ENCODE measurements at places on chromosomes 1 and 21.

DNA sequence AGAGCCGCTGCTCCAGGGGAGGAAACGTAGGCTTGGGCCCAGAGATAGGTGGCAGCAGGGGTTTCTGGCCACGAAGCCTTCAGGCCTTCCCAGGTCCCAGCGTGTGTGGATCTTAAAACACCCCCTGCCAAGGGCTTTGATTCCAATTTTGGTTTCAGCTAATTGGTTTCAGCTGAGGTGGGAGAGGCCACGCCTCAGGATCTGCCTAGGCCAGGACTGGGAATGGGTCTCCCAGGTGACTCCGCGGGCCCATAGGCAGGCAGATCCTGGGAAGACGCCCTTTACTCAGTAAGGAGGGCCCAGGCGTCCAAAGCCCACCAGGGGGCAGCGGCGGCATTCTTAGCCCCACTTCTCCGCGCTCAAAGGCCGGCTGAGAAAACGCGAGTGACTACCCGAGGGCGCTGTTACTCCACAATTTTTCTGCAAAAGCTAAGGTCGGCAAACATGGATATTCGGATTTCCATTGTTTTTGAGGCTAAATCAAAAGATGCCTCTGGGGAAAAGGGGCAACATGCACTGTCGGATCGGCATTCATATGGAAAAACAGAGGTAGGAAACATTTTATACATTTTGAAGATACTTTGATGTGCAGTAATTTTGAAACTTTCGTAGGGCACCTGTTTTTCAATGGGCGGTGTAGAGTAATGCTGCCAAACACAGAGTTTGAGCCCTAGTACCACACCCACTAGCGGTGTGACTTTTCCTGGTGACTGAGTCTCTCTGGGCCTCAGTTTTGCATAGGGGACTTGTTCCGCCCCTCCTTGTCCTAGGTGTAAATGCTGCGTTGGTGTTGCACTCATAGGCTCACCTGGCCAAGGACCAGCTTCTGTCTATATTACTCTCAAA lies 31.8 kb upstream of the BCL10 start:
- DNase-seq, result peak; percentile 88

GRCh38 chr1:54409156-54410142 lies 3.3 kb upstream of the SSBP3 start:
- DNase-seq, result peak; percentile 84

GRCh38 chr1:61053712-61054600 lies 28.4 kb upstream of the NFIA start:
- DNase-seq, result peak; percentile 87

- no peak for DNase-seq
Observed at GRCh38 chr1:35554266-35555211, 2.7 kb downstream of the KIAA0319L start.

DNA sequence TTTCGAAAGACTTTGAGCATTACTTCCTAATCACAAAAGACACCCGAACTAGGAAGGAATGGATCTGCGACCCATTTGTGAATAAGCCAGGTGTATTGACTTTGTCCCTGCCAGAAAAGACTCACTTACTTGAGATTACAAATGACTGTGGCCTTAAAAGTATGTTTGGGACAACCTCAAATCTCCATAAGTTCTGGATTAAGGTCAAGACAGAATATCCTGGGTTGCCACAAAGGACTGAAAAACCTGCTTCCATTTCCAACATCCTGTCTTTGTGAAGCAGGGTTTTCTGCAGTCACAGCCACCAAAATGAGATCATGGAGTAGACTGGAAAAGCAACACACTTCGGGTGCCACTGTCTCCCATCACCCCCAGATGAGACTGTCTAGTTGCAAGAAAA lies 537.4 kb upstream of the ZRANB2 start:
- DNase-seq, result no peak

DNA sequence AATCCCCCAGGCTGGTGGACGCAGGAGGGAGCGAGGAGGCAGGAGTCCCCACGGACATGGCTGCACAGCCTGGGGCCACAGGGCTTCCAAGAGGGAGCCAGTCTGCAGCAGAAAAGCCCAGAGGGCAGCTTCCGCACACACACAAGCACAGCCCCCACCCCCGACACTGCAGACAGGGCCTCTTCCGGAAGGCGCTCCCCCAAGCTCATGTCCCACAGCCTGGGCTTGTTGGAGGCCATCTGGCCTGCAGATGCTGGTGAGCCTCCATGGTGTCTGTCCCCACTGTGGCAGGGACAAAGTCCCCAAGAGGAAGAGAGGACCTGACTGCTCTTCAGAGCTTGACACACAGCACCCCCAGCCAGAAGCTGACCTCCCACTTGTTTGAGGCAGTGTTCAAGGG lies 13.4 kb upstream of the KIAA1614 start:
- no peak for DNase-seq

DNA sequence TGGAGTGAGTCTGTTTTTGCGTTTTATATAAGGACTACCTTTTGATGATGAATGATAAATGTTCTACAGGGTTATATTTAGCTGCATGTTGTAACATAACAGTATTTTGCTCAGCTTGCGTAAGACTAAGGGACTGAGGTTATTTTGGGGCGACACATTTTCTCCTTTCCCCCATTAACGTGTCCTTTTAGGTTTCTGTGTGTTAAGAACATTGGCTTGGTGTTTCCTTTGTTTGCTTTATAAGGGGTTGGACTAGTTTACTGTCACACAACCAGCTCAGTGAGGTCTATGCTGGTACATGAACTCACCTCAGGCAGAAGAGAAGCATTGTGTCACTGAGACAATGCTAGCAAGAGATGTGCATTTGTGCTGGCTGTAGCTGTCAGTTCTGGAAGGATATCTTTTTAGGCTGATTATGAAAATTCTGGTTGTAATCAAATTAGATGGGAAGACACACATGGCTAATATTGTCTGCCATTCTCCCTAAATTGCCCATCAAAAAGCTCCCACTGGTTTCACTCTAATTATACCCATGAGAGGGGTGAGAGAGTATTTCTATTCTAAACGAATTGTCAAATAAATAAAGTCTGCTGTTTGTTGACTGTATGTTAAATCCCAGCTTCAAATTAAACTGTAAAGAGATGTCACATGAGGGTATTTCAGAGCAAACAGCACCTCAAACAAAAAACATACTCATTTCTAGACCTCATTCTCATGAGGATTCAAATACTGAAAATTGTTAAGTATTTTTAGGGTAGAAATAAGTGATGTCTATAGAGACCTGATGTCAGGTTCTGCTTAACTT lies 62.6 kb downstream of the CDC14A start:
- DNase-seq, result no peak

GRCh38 chr1:150109586-150109985 lies 40.1 kb upstream of the PLEKHO1 start:
- peak; percentile 3 for DNase-seq

- no peak for DNase-seq
Observed at GRCh38 chr21:33978585-33978984, 63.0 kb upstream of the ATP5PO start.

DNA sequence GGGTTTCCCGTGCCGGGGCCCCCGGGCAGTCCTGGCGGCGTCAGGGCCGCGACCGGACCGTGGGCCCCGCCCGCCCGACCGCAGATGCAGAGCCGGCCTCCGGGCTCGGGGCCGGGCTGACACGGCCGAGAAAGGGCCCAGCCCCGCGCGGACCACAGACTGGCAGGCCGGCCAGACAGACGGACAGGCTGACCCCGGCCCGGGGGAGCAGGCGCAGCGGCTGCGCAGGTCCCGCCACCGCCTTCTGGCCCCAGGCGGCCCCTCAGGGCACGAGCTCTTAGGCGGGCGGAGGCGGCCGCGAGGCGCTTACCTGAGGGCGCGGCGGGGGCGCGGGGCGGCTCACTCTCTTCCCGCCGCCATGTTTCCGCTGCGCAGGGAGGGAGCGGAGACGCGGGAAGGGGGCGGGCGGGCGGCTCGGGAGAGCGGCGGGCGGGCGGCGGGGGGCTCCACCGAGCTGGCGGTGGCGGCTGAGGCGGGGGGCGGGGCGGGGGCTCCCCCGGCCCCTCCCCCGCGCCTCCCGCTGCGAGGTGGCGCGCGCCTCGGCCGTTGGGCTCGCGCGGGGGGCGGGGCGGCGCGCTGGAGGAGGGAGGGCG lies at the start of gene SCMH1:
SCMH1 (minus strand) TSS at position 558 of the 593 bp plus-strand sequence. CDS start 56,173 bp downstream, outside the sequence.
- peak; percentile 65 for DNase-seq

DNA sequence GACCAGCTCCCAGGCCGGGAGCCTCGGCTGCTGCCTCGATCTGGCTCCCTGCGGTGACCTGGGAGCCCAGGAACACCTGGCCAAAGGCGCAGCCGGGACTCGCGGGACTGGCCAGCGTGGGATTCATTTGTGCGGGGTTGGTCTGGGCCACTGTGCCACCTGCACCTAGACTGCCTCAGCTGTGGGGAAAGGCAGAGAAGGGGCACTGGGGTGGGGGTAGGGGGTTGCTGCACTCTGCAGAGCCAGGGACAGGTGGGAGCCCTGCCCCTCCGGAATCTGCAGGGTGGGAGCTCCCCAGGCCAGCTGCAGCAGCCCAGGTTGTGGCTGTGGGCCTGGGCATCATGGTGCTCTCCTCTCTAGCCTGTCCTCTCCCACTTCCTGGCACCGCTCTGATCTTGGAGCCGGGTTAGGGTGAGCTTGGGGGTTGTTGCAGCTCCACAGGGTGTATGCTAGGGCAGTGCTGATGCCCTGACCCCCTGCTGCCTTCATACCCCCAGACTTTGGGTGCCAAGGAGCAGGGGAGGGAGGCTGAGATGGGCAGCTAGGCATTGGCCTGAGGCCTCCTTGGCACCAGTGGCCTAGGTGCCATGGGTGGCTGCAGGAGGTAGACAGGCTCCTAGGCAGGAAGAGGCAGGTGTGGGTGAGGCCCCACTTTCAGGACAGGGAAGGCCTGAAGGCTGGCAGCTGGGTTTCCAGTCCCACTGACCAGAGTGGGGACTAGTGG lies 57.5 kb upstream of the ETV3 start:
- DNase-seq, result no peak

DNA sequence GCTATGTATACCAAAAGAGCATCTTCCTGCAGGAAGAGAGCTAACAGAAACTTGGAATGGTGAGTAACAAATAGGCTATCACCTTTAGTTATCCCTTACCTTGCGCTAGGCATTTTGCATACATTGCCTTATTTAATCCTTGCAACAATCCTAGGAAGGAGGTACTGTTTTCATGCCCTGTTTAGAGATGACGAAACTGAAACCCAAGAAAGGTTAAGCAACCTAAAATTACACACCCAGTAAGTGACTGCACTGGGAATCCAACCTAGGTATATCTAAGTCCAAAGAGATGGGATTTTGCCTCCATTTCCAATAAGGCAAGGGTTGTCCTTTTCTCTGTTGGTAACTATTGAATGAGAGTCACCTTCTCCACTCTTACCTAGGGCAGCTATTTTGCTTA lies 144.5 kb downstream of the TM2D1 start:
- no peak for DNase-seq

DNA sequence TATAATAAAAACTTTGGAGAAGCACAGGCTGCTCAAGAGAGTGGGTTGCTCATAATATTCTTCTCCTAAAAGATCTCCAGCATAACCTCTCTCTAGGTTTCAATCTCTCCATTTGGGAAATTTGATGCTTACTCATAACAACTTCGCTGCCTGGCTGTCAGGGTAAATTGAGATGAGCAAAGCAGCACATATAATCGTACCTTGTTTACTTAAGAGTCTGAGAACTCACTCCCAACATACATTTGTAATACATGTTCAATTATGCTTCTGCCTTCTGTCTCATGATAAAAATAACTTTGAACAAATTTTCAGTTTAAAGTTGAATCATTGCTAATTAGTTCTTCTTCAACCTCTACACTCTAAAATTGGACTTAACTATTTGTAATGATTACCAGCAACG lies 68.9 kb downstream of the DUSP10 start:
- DNase-seq, result no peak

GRCh38 chr1:212791261-212791675 lies 309 bp downstream of the NSL1 start:
- no peak for DNase-seq

DNA sequence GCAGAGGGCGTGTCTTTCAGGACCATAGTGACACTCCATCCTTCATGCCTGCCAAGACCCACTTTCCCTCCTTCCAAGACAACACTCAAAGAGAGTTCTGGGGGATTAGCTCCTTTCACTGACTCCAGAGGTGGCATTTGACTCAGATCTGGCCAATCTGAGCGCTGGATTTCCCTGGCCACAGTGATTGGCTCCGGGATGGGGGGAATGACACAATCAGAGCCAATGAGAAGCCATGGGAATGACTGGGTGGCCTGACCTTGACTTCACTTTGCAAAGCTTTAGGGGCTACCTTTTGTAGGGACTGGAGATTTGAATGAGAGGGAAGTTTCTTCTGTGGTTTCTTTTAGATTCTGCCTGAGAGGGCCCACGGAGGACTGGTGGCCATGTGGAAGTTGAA lies 26.9 kb upstream of the WNT4 start:
- no peak for DNase-seq

DNA sequence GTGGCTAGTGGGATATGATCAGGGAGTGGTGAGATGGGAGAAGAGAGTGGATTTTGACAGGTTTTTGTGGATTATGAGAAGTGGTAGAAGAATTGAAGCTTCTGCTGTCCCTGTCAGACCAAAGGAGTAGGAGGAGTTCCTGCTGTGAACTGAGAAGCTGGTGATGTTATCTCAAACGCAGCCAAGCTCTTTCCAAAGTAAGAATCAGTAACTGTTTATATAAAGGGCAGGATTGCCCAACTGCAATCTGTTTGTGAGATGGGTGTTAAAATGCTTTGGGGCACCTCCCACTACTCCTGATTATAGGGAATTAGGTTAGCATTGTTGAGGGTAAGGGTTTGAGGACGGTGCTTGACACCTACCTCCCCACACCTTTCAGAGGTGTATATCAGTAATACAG lies 60.5 kb upstream of the USP25 start:
- DNase-seq, result no peak

DNA sequence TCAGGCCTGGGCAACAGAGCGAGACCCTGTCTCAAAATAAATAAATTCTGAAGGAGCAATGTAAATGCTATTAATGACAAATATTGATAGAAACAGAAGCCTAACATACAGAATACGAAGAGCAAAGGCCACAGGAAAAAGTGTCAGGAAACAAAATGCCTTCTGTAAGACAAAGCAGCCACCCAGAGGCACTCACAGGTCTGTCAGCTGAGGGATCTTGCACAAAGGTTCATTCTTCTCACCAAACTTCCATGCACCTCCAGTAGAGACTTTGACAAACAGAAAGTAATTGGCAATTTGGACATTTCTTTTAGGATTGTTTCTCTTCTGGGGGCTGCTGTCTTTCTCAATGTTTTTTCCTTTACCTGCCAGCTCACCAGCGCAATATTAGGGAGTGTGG lies 1.2 kb upstream of the ALDH9A1 start:
- DNase-seq, result peak; percentile 20

- no peak for DNase-seq
Observed at GRCh38 chr1:99239690-99240089, 24.6 kb upstream of the PLPPR4 start.

- DNase-seq, result no peak
Observed at GRCh38 chr1:230377851-230378250, 48.3 kb downstream of the PGBD5 start.

GRCh38 chr1:182114627-182115023 lies 53.1 kb upstream of the ZNF648 start:
- DNase-seq, result peak; percentile 56

- DNase-seq, result no peak
Observed at GRCh38 chr1:224407571-224408293, 26.9 kb downstream of the WDR26 start.

DNA sequence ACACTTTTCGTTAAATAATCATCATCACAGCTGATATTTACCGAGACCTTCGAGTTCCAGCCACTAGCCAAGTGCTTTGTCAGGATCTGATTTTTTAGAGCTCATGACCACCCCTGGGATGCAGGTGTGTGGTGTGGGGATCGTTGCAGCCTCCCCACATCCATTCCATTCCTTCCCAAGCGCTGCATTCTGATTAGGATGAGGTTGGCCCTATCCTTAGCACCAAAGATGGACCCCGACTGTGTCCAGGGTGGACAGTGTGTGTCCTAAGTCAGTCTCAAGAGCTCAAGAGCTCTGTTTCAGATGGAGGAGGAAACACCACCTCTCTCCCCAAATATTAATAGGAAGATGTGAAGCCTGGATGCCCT lies 74.1 kb downstream of the PSMG1 start:
- DNase-seq, result no peak
